ENCODE measurements at places on chromosomes 1 and 21.

GRCh38 chr1:225462429-225462713, 34.5 kb upstream of the LBR start:
- no peaks in the 10 kb centered on the region for H3K36me3 ChIP-seq
- H3K4me1 ChIP-seq = peaks cover 36% of the 10 kb centered on the region
- DNase-seq = no peak
- H3K27ac ChIP-seq = no peak overlapping the region
- no peaks in the 10 kb centered on the region for H3K27me3 ChIP-seq

DNA sequence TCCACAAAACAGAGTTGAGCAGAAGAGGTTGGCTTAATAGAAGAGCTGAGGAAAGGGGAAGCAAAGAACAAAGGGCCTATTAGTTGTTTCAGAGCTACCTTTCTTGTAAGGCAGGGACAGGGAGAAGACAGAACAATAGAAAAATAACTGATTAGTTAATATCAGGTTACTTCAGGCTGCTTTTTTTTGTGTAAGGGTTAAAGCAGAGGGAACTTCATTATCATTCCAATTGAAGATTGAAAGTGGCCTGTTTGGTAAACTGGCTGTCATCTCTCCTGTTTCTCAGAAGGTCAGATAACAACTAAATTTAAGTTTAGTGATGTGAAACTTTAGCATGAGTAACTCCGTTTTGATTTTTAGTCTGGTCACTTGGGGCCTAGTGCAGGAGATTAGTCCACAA, 22.3 kb downstream of the CDC42 start:
- no peak for DNase-seq
- H3K27me3 ChIP-seq = no peaks in the 10 kb centered on the region
- no peaks in the 10 kb centered on the region for H3K4me1 ChIP-seq
- no peaks in the 10 kb centered on the region for H3K36me3 ChIP-seq
- no peak overlapping the region for H3K4me3 ChIP-seq

DNA sequence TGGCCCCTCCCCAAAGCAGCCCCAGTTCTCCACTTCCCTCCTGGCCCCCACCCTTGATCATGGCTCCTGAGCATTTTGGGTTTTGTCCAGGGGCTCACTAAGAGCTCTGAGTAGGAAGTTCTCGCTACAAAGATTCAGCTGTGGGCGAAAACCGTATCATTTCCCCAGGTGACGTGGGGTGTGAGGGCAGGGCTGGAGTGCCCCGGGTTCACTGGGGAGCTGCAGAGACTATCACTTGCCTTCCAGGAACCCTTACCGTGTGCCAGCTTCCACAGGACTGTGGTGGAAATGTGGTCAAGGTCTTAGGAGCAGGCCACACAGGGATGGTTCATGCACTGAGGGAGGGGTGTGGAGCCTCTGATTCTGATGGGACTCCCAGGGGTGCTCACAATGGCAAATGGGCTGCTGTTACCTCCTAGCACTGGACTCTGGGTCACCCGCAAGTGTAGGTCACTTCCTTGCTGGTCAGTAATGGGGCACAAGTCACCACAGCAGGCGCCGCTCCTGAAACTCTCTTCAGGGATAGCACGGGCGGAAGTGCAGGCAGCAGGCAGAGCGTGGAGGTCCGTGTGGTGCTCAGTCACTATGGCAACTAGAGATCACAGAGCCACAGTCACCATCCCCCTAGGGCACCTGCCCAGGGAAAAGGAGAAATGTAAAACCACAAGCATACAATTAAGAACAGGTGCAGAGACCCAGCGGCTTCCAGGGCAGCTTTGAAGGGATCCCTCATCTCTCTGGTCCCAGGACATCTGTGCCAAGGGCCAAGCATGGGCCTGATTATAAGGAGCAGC, 35.4 kb downstream of the RSPH1 start:
- no peak overlapping the region for H3K27ac ChIP-seq
- H3K27me3 ChIP-seq = no peaks in the 10 kb centered on the region
- no peaks in the 10 kb centered on the region for H3K4me1 ChIP-seq
- no peak for DNase-seq

DNA sequence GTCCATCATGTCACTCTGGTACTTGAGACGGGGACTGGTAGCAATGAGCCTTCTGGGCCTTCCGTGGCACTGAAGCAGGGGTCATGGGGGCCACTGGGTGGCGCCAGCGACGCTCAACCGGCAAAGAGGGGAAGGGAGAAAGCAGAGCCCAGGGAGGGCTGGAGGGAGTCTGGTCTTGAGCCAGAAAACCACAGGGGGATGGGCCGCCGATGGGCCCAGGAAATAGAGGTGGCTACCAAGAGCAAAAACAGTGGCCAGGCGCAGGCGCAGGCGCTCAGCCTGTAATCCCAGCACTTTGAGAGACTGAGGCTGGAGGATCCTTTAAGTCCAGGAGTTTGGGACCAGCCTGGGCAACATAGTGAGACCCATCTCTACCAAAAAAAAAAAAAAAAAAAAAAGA, 21.8 kb downstream of the EXOC8 start:
- DNase-seq = peak; percentile 18
- no peaks in the 10 kb centered on the region for H3K27me3 ChIP-seq
- H3K4me3 ChIP-seq = no peak overlapping the region
- no peaks in the 10 kb centered on the region for H3K4me1 ChIP-seq
- no peak overlapping the region for H3K27ac ChIP-seq
- H3K36me3 ChIP-seq = no peaks in the 10 kb centered on the region

DNA sequence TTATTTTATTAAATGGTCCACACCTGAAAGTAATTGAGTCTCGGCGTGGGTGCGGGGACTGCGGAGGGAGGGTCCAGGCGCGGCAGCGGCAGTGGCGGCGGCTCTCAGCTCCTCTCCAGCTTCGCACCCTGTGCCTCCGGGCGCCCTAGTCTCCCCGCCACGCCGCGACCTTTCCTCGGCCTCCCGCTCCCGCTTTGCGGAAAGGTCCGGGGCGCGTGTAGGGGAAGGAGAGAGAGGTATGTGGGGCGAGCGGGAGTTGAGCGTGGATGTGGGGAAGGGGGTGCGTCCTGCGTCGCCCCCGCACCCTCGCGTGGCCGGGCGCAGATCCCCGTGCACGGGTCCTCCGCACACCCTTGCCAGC, 13.4 kb upstream of the ALX3 start:
- H3K36me3 ChIP-seq = no peaks in the 10 kb centered on the region
- peak overlapping the region; percentile 66 for H3K27ac ChIP-seq
- peak overlapping the region; percentile 71 for H3K4me3 ChIP-seq
- no peak for DNase-seq
- no peaks in the 10 kb centered on the region for H3K27me3 ChIP-seq

GRCh38 chr1:178566187-178566586, 53.3 kb downstream of the TEX35 start:
- H3K36me3 ChIP-seq = no peaks in the 10 kb centered on the region
- no peaks in the 10 kb centered on the region for H3K27me3 ChIP-seq
- peak overlapping the region; percentile 41 for H3K27ac ChIP-seq
- H3K4me1 ChIP-seq = peaks cover 6% of the 10 kb centered on the region

- no peak overlapping the region for H3K4me3 ChIP-seq
- no peak overlapping the region for H3K27ac ChIP-seq
- DNase-seq = peak; percentile 58
- H3K27me3 ChIP-seq = no peaks in the 10 kb centered on the region
- no peaks in the 10 kb centered on the region for H3K4me1 ChIP-seq
- H3K36me3 ChIP-seq = no peaks in the 10 kb centered on the region
Measured at GRCh38 chr21:44618504-44618903, 6.6 kb downstream of the KRTAP10-8 start.

DNA sequence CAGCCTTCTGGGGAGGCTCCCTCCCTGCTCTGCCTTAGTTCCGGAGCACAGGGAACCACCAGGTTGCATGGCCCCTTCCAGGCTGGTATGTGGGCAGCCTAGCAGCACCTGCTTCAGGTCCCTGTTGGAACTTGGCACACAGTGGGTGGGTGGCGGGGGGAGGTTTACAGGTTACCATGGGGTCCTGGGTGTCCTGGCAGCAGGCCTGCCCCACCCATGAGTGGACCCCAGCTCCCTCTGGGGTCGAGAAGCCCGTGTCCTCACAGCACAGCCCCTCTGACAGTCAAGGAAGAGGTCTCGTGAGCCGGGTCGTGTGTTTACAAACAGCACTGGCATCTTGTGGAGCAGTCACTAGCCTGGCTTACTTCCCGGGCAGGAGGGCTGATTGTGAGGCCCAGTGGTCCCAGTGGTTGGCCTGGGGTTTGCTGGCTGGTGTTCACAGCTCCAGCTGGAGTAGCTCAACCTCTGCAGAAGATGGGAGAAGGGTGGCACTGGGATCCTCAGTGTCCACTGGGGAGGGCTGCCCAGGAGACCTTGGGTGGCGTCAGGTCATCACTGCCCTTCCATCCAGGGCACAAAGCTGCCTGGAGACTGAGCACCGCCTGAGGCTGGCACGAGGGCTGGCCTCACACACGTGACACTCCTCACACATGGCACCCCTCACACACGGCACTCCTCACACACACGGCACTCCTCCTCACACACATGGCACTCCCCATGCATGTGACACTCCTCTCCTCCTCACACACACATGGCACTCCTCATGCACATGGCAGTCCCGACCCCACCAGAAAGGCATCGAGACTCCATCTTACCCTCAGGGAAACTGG, 100.9 kb downstream of the RIPK4 start:
- H3K27ac ChIP-seq = no peak overlapping the region
- no peak for DNase-seq
- no peaks in the 10 kb centered on the region for H3K36me3 ChIP-seq
- H3K27me3 ChIP-seq = no peaks in the 10 kb centered on the region
- no peak overlapping the region for H3K4me3 ChIP-seq

- no peaks in the 10 kb centered on the region for H3K27me3 ChIP-seq
- H3K4me1 ChIP-seq = no peaks in the 10 kb centered on the region
Measured at GRCh38 chr1:84792421-84792820, 100.6 kb downstream of the LPAR3 start.

- no peak overlapping the region for H3K4me3 ChIP-seq
- no peaks in the 10 kb centered on the region for H3K36me3 ChIP-seq
- DNase-seq = no peak
- no peak overlapping the region for H3K27ac ChIP-seq
- H3K27me3 ChIP-seq = no peaks in the 10 kb centered on the region
Measured at GRCh38 chr1:112317611-112318062, 78.4 kb upstream of the CTTNBP2NL start.

- H3K36me3 ChIP-seq = no peaks in the 10 kb centered on the region
- no peak overlapping the region for H3K4me3 ChIP-seq
- no peak for DNase-seq
- H3K4me1 ChIP-seq = peaks cover 8% of the 10 kb centered on the region
- no peaks in the 10 kb centered on the region for H3K27me3 ChIP-seq
- H3K27ac ChIP-seq = no peak overlapping the region
Measured at GRCh38 chr21:26177187-26177586, 6.6 kb upstream of the APP start.

- no peaks in the 10 kb centered on the region for H3K4me1 ChIP-seq
- H3K27me3 ChIP-seq = no peaks in the 10 kb centered on the region
- H3K27ac ChIP-seq = no peak overlapping the region
- no peak for DNase-seq
Measured at GRCh38 chr1:58714544-58714943, 14.7 kb upstream of the MYSM1 start.

GRCh38 chr21:34916446-34916845, 132.7 kb downstream of the RUNX1 start:
- no peak overlapping the region for H3K4me3 ChIP-seq
- no peaks in the 10 kb centered on the region for H3K36me3 ChIP-seq
- no peaks in the 10 kb centered on the region for H3K4me1 ChIP-seq
- DNase-seq = no peak

DNA sequence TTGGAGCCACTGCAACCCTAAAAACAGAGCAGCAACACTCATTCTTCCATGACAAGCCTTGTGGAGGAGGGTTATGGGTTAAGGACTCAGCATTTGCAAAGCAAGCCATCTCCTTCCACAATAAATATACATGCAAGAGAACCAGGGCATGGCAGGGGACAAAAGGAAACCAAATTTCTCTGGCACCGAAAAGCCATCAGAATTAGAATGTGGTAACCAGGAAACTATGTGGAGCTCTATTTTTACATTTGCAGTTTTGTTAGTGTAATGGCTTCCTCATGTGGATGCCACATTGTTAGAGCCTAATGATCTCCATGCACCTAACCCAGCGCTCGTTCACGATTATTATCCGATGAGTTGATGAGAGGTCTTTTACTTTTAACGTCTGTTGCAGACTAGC, 91.7 kb downstream of the NAV1 start:
- H3K27me3 ChIP-seq = no peaks in the 10 kb centered on the region
- no peaks in the 10 kb centered on the region for H3K36me3 ChIP-seq
- H3K4me1 ChIP-seq = peaks cover 43% of the 10 kb centered on the region
- no peak overlapping the region for H3K27ac ChIP-seq

GRCh38 chr1:235275836-235276235, 52.1 kb downstream of the ARID4B start:
- DNase-seq = no peak
- no peak overlapping the region for H3K27ac ChIP-seq
- no peaks in the 10 kb centered on the region for H3K27me3 ChIP-seq
- peaks cover 14% of the 10 kb centered on the region for H3K4me1 ChIP-seq
- H3K4me3 ChIP-seq = no peak overlapping the region
- no peaks in the 10 kb centered on the region for H3K36me3 ChIP-seq

- H3K27ac ChIP-seq = no peak overlapping the region
- no peaks in the 10 kb centered on the region for H3K36me3 ChIP-seq
- H3K27me3 ChIP-seq = no peaks in the 10 kb centered on the region
Measured at GRCh38 chr1:81584398-81584797, 216.3 kb upstream of the ADGRL2 start.

DNA sequence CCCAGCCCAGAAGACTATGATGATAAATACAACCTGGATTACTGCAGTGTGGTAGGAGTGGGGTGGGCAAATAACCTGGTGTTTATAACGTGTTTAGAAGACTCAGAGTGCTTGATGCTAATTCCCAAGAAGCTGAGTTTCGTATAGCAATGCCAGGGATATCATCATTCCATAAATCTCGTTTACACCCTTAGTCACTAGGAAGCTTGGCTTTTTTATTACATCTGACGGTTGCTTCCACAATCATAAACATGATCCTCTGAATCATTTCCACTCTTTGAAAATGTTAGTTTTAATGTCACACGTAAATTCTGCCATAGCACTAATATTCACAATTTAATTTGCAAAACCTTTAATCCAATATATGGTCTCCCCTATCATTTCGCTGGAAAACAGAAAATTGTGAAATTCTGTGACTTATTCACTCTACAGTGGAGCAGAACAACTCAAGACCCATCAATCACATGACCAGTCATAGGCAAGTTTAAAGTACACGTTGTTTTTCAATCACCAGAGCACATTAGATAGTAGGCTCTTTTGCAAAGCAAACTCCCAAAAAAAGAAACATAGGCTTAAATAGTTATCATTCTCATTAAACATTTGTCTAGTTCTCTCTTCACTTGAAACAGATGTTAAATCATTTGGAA, 321.0 kb downstream of the LTN1 start:
- DNase-seq = no peak
- no peaks in the 10 kb centered on the region for H3K4me1 ChIP-seq
- no peaks in the 10 kb centered on the region for H3K36me3 ChIP-seq
- H3K27me3 ChIP-seq = no peaks in the 10 kb centered on the region
- H3K4me3 ChIP-seq = no peak overlapping the region

- H3K27ac ChIP-seq = no peak overlapping the region
- H3K4me3 ChIP-seq = no peak overlapping the region
- no peaks in the 10 kb centered on the region for H3K4me1 ChIP-seq
Measured at GRCh38 chr1:113057006-113057405, 16.0 kb upstream of the LRIG2 start.

- H3K4me3 ChIP-seq = no peak overlapping the region
- H3K4me1 ChIP-seq = no peaks in the 10 kb centered on the region
- no peak overlapping the region for H3K27ac ChIP-seq
- DNase-seq = peak; percentile 30
- no peaks in the 10 kb centered on the region for H3K27me3 ChIP-seq
Measured at GRCh38 chr1:29590583-29591565, 354.6 kb downstream of the PTPRU start.

GRCh38 chr1:110228869-110229268, 18.8 kb downstream of the KCNC4 start:
- H3K36me3 ChIP-seq = peaks cover 9% of the 10 kb centered on the region
- no peaks in the 10 kb centered on the region for H3K27me3 ChIP-seq
- H3K27ac ChIP-seq = no peak overlapping the region
- no peak for DNase-seq
- H3K4me3 ChIP-seq = no peak overlapping the region

All from right atrium auricular region (tissue), 2 donors.